ENCODE measurements at places on chromosomes 6 and 20.

DNA sequence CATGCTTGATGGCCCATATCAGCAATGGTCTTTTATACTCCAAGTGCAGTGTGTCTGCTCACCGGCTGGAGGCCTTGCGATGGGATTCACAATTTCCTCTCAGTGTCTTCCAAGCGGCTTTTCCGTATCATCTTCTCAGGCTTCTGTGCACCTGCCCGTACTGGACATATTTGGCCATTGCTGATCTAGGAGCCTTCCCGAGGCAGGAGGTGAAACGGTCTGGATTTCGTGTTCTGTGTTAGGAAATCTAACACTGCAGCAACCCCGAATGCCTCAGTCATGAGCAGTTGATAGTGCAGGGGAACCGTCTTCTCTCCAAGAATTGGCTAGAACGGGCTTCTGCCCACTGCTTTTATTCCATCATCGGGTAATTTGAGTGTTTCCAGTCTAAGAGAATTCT lies 60.5 kb downstream of the PPP1R14C start:
- DNase-seq, result no peak

DNA sequence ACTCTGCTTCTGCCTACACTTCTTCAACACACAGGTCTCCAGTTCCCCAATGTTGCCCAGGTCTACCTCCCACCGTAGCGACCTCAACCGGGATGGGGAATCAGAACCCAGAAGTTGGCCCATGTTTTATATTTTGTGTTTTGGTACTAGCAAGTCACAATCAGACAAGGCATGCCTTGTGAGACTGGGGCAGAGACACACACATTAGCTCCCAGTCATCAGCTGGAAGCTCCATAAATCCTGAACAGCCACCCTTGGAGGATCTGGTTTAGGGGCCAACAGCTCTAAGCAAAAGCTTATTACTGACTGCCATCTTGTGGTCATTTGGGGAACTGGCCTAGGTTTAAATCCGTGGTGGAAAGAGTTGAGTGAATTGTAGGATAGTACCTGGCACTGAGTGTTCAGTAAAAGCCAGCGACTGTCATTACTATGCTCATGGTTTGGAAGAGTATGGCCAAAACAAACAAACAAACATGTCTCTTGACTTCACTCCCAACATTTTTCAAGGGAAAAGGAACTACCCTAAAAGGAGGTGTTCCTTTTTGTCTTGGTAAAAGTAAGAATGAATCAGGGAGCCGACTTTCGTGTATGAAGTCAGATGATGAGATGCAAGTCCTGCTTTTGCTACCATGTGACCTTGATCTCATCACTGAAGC lies 40.5 kb downstream of the PIM1 start:
- DNase-seq, result peak; percentile 73

DNA sequence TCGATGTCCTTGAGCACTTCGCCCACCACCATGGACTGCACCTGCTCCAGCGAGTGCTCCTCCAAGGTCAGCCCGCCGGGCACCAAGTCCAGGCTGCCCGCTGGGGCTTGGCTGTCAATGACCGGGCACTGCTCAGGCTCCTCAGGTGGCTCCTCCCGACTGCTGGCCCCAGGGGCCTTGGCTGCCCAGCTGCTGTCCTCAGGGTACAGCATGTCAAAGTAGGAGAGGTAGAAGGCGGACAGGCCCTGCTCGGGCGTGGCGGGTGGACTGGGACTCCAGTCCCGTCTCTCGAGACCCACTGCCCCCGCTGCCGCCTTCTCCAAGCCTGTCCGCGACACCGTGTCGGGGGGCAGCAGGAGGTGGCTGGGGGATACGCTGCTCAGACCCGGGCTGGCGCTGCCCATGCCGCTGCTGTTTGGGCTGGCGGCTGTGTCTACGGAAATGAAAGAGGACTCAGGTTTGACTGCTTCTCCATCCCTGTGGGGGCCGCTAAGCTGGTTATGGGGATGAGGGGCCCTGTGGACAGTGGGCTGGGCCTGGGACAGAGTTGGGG lies 12.0 kb downstream of the SPDEF start:
- no peak for DNase-seq

- no peak for DNase-seq
Observed at GRCh38 chr6:24844903-24845302, 46.2 kb upstream of the ARMH2 start.

GRCh38 chr20:48224533-48225050 lies 439.3 kb upstream of the SULF2 start:
- no peak for DNase-seq

DNA sequence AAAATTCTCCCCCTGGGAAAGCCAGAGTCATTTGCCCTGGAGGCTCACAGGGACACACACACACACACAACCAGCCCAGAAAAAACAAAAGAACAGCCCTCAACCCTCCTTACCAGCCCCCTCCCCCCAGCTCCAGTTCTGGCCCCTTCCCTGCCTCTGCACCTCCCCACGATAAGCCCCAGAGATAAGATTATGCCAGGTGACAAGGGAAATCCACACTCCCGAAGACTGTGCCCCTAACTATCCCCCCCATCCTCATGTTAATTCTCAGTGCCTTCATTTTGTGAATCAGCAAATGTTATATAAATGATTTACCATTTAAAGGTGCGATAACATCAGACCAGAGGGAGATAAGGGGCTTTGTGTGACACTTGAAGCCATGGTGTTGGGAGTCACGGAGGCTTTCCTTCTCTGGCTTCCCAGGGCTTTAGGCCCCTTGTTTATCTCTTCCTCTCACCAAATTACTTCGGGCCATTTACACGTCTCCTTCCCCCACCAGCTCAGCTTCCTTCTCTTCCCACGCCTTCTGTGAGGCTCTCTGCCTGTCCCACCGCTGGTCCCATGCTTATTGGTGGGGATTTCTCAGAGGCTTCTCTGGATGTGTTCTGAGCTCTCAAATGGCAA lies 12.5 kb upstream of the FOXC1 start:
- DNase-seq, result no peak

- no peak for DNase-seq
Observed at GRCh38 chr20:25016471-25016870, 23.9 kb upstream of the APMAP start.

- no peak for DNase-seq
Observed at GRCh38 chr6:7687145-7688111, 38.5 kb upstream of the BMP6 start.

DNA sequence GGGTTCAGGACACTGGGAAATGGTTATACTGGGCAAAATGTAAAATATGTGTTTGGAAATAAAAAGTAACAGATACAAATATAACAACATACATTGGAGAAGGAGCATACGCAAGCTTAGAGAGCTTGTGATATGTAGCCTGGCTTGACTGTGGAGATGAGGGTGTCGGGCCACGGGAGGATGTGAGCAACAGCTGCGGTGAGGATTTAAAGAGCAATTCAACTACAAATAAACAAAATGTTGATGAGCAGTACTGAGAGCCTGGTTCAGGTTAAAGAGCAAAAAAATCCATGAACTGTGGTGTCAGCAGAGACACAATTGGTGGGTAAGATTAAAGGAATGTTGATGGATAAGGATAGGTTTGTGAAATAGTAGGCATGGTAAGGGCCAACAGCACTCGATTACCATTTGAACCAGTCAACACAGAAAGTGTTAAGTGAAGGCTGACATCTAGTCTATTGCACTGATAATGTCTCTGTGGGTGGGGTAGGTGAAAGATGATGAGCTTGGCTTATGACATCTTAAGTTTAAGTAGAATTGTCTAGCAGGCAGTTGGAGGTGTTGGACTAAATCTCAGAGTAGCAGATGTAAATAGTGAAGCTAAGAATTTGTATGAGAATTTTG lies 723.2 kb downstream of the EPM2A start:
- DNase-seq, result no peak

DNA sequence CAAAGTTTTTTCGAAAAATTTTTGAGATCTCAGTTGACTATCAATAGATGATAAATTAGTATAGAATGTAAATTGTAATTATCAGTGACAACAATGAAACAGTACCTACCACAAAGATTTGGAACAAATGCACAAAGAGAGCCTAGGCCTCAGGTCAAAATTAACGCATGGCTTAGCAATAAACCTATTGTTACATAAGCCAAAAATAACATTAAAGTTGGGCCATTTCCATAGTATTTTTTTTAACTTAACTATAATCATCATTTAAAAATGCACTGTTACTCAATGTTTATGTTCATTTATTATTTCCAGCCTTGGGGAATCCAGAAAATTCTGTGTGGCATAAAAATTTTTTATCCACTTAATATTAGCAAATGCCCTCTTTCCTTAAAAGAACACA lies 117.0 kb downstream of the EPB41L2 start:
- no peak for DNase-seq

DNA sequence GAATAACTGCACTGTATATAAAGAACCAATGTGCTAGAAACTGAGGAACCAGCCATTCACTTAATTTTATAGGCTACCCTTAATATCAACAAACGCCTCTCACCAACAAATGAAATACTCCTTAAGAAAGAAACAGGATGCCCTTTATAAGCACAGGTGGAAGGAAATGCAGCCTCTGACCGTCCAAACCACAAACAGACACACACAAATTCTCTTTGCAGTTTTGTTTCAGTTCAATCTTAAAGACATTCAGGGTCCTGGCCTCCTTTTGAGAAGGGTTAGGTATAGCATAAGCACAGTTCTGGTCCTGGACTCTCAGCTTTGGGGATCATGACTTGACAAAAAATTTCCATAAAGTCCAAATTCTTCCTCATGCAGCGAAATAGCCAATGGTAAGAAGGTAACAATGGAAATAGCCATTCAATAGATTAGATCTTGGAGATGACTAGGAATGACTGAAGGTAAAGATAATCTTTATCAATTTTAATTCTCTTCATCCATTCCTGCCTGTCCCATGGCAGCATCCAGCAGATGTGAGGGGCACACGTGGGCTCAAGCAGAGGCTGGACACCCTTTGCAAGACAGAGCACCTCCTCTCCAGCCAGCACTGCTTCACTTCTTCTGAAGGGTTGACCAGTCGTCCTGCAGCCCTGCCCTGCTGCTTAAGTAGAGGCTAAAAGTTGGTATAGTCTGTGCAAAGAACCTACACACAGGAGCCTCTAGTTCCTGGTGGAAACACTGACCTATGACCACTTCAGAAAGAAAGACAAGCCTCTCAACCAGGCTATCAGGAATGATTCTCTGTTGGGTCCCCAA lies 123.9 kb downstream of the CD83 start:
- no peak for DNase-seq

- no peak for DNase-seq
Observed at GRCh38 chr6:22468256-22468965, 101.0 kb upstream of the HDGFL1 start.

- DNase-seq, result no peak
Observed at GRCh38 chr6:129921169-129921817, 60.2 kb upstream of the TMEM244 start.

DNA sequence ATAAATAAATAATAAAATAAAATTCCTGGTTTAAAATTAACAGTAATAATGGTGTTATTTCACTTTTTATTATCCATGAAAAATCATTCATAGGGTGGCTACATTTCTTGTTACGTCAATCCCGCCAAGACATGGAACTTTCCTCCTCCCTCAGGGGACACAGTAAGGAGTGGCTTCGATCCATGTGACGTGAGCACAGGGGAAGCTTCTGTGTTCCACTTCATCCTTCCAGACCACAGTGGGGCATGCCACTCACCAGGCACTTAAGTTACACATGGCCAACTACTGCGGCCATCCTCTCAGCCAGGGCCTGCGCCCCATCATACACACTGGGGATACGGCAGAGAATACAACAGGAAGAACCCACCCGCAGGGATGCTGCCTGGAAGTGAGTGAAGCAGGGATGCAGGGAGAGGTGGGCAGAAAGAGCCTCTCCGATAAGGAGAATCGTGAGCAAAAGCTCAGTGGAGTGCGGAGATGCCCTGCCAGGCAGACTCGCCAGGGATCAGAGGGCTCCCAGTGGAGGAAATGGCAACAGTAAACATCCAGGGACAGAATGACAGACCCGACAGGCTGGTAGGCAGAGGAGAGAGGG lies 75.3 kb downstream of the ATP9A start:
- no peak for DNase-seq

DNA sequence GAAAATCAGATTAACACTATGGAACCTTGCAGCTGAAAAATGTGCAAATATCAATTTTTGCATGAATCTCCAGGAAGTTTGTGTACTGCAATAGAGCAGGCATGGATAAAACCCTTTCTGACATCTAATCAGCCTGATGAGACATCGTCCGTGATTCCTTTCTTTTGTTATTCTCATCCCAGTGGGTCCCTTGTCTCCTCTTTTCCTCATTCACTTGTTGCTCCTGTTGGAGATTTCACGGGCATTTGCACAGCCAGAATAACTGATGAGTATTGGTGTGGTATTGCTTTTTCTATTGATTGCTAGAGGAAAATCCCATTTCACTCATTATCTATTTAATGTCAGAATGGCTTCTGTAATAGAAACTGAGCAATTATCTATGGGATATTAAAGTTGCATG lies 39.9 kb downstream of the SCGN start:
- DNase-seq, result no peak

DNA sequence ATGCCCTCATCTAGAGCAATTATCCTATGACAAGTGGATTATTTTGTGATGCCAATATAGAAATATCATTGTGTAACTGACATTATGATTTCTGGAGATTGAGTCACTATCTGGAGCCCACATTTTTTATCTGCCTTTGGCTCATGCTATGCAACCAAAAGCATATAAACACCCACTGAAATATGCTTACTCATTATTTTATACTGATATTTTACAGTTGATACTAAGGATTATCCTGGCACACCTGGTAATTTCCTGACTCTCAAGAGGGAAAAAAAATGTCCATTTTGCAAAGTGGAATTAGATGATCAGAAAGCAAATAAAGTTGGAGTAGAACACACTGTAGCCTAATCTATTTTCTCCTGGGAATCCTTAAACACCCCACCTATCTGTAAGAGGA lies 154.5 kb downstream of the PKHD1 start:
- no peak for DNase-seq

GRCh38 chr6:120894077-120894476 lies 440.2 kb downstream of the TBC1D32 start:
- DNase-seq, result no peak

GRCh38 chr20:47278907-47279348 lies 77.6 kb downstream of the ZMYND8 start:
- DNase-seq, result no peak

DNA sequence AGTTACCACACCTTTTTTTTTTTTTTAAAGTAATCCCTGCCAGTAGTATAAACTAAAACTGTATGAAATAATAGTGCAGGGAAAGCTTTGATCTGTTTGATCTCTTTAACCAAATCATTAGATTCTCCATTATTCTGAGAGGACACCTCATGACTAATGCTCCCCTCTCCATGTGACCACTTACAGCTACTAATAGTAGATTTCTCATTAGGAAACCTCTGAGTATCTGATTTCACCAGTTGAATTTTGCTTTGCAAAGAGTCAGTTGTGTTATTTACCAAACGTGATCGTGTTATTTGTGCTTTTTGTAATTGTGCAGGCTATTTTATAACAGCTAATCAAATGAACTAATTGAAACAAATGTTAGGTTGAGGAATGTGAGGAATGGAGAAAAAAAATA lies 12.5 kb downstream of the CASP8AP2 start:
- no peak for DNase-seq

DNA sequence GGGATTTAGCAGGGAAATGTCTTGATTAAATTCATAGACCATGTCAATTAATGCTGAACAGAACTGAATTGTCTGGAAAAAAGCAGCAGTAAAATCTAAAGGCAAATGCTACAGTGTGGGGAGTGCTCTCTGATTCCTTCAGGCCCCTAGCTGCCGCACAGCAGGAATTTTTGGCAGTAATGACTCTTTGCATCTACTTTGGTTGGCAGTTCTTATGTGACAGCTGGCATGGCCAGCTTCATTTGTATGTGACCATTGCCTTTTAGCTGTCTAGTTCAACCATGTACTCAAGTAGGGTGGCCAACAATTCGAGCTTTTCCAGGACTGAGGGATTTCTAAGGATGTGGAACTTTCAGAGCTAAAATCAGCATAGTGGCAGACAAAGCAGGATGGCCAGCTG lies 499.1 kb upstream of the MAN1A1 start:
- DNase-seq, result no peak

All from CD14-positive monocyte (primary cell).